ENCODE measurements at places on chromosomes 5 and 9.

DNA sequence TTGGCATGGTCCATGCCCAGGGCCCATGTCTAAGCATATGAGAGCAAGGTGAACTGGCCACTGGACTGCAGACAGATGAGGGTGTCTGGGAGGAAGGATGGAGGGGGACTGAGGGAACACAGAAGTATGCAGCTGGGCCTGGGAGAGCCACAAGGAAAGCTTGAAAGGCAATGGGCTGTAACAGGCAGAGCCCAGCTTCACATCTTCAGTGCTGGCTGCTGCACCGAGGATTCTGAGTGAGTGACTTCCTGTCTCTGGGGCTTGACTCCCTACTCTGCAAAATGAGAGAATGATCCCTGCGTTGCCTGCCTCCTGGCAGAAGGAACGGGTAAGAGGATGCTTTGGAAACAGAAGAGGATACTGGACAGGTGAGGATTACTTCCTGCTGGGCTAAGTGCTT, 29.0 kb downstream of the COL15A1 start:
- no peak for DNase-seq

DNA sequence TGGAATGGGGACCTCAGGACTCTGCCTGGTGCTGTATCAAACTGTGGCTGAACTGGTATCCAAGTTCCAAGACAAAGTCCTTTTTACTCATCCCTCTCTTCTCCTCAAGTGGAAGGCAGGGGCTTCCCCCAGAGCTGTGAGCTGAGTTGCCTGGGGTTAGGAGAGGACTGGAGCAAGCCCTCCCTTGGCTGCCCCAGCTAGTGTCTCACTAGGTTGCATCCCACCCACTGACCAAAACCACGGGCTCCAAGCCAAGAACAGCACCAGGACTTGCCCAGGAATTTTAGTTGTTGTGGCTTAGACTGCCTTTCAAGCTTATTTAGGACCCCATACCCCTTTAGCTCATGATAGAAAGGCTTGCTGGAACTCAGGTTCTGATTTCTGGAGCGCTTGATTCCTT, 158.7 kb upstream of the TNC start:
- DNase-seq = no peak

GRCh38 chr9:104745852-104746251, 1.6 kb upstream of the NIPSNAP3A start:
- no peak for DNase-seq

- DNase-seq = no peak
Observed at GRCh38 chr5:147639321-147639720, 129.5 kb upstream of the DPYSL3 start.

- no peak for DNase-seq
Observed at GRCh38 chr5:73899055-73899454, 273.1 kb downstream of the ARHGEF28 start.

DNA sequence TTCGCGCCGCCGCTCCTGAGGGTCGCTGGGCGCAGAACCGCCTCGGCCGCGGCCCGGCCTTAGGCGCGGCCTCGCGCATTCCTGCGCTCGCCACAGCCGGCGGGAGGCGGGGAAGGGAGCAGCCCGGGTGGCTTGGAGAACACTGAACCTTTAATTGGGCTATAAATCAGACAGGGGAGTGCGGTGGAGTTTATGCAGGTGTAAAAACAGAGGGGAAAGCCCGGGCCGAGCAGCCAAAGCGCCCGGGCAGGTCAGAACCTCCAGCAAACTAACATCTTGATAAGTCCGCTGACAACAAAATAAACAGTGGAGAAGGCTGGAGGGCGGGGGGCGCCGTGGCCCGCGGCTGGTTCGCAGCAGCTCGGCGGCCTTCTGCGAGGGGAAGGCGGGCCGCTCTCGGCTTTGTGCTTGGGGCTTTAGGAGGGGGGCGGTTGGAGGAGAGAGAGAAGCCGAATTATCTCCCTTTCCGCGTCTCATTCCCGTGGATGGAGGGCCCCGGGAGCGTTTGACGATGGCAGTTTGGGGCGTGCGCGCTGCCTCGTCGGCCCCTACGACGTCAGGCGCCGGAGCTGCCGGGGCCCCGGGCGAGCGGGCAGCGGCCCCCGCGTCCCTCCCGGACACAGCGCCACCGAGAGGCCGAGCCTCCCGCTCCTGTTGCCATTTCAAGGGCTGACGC, 11.3 kb downstream of the FOXD1 start:
- no peak for DNase-seq

DNA sequence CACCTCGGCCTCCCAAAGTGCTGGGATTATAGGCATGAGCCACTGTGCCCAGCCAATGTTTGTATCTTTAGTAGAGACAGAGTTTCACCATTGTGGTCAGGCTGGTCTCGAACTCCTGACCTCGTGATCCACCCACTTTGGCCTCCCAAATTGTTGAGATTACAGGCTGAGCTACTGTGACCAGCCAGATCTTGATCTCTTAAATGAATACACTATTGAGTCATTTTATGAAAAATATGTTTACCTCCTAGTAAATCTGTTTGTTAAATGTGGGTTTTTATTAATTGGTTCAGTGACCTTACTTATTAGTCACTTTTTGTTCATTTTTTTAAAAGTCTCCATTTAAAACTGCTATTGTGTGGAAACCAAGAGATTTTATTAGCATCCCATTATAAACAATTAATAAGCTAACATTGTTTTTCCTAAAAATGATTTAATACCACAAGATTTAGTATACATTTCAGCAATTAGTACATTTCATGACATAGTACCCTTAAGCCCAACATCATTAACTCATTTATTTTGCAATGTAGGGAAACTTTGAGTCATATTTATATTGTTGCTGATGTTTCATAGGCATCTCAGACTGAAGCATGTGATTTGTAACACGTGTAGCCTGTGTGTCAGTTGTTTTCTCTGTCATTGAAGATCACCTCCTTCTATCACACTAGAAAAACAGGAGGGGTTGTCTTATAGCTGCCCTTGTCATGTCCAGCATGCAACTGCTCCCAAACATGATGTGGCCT, 261.2 kb downstream of the TAF11L14 start:
- DNase-seq = no peak

GRCh38 chr5:127098241-127098640, 24.9 kb upstream of the C5orf63 start:
- DNase-seq = no peak

DNA sequence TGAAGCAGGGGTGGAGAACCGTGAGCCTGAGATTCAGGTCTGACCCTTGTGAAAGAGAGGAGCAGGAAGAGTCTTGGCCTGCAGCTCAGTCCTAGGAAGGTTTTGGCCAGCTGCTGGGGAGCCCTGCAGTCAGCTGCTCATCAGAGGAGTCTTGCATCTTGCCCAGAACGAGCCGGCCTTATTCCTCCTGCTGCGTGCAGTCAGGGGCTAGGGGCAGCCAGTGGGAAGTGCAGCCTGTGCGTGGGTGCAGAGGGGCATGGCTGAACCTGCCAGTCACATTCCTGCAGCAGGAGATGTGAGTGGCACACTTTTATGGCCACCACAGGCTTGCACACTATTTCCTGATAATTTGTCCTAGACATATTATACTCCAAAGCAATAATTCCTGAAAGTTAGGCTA, 278.7 kb downstream of the NPR3 start:
- DNase-seq = no peak

GRCh38 chr5:21154526-21154925, 1166.5 kb upstream of the CDH18 start:
- DNase-seq = no peak

GRCh38 chr5:18702821-18703220, 1068.6 kb downstream of the TAF11L14 start:
- DNase-seq = no peak

DNA sequence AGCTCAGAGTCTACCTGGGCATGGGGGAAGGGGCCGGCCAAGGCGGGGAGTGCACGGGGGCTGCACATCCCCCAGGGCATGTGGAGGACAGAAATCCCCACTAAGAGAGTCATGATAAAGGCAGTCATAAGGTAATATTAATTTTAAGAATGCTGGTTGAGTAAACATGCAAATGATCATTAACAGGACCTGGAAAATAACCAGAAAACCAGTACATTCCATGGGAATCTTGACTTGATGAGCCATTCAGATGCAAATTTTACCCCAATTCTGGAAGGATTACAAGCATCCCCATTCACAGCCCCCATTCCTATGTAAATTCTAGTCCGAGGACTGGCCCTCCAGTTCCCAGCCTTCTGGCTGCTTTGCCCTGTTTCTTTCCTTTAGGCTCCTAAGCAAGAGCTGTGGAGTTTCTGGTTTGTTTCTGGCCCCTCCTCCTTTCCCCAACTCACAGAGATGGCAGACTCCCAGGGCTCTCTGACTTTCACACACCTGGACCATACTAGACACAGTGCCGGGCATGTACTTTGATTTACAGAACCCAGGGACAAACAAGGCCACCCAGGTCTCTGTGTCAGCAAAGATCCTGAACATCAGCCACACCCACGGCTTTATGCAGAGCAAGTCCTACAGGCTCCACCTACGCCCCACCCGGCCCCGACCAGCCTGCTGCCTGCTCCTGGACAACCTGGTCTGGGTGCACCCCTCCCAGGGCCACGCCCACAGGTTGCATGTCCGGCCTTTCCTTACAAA, 62.7 kb downstream of the SEMA4D start:
- DNase-seq = no peak

- DNase-seq = no peak
Observed at GRCh38 chr9:122158202-122158601, 1.4 kb downstream of the NDUFA8 start.

- peak; percentile 22 for DNase-seq
Observed at GRCh38 chr5:180494510-180495181, 467 bp downstream of the CNOT6 start.

DNA sequence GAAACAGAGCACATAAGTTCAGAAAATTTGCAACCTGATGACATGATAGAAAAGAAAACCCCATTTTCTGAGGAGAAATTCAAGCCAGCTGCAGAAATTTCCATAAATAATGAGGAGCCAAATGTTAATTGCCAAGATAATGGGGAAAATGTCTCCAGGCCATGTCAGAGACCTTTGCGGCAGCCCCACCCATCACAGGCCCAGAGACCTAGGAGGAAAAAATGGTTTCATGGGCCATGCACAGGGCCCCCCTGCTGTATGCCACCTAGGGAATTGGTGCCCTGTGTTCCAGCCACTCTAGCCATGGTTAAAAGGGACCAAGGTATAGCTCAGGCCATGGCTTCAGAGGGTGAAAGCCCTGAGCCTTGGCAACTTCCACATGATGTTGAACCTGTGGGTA, 118.1 kb downstream of the NR2F1-AS1 start:
- DNase-seq = no peak

- DNase-seq = no peak
Observed at GRCh38 chr9:73162987-73163768, 11.5 kb downstream of the ANXA1 start.

DNA sequence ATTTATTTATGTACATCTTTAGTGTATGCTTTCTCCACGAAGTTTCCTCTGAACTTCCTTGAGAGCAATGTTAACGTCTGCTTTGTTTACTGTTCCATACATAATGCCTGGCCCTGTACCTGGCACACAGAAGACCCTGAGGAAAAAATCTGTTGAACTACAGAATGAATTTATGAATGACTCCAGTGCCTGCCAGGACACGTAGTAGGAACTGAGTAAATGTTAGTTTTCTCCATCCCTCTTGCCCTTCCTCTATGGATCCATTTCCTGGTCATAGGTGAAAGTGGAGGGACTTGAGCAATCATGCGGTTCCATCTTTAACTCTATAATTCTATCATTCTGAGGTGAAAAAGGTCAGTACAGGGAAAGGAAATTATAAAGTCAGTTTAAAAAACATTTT, 117.7 kb downstream of the MAPKAP1 start:
- DNase-seq = no peak

GRCh38 chr9:19269582-19269981, 39.1 kb downstream of the DENND4C start:
- DNase-seq = no peak

DNA sequence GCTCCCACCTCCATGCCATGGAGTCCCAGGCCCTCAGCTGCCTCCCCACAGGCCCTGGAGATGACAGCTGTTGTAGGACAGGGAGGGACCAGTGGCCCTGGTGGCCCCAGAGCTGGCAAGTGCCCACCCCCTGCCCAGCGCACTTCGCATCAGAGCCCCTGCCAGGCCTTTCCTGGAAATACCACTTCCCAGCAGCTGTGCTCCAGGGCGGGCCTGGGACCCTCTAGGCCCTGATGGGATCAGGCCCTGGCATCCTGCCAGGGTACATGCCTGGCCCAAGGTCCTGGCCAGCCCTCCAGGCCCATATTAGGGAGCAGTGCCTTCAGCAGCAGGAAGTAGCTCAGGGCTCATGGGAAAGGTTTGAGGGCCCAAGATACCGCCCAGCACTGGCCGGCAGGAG, 2.5 kb downstream of the KCNT1 start:
- DNase-seq = no peak

DNA sequence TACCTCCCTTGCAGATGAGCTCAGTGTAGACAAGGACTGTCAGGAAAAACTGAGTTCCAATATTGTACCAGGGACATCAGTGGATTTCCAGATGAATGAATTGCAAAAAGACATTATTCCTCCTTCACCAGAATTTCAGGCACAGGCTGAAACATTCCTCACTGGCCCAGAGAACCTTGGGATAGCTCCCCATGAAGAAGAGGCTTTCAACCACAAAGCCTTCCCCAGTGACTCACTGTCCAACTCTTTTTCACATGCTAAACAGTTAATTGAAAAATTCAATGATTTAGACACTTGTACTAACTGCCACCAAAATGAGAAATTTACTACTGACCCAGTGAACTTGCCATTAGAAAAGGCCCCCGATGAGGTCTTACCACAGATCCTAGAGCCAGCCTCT, 144.5 kb downstream of the UNC13B start:
- no peak for DNase-seq

- DNase-seq = peak; percentile 40
Observed at GRCh38 chr9:132768932-132769905, 99.0 kb downstream of the GTF3C4 start.

All from stimulated activated CD8-positive, alpha-beta memory T cell treated with anti-CD3 and anti-CD28 coated beads, Interleukin-4, amount 100 ng/mL, for 4 hours (primary cell).